ENCODE measurements at places on chromosomes 5 and 9.

DNA sequence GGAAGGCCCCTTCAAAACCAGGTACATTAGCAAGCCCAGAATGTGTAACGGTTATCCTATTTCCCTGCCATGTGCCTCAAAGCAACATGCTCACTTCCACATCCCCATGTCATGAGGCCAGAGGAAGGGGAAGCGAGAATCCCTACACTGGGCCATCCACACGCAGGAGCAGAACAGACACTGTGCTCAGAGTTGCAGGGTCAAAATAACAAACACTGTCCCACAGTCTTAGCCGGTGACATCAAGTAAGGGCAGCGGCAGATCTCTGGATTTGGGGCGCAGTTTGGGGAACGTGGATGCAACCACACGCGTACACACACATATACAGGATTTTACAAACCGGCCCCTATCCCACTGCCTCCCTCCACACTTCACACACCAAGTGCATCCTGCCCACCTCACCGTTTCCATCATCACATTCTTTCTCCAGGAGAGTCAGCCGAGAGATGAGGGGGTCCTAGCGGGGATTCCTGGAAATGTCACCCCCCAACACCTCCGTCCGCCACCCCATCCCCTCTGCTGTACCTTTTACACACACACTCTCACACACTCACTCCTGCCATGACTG, 776 bp downstream of the APBA1 start:
- DNase-seq = no peak

- no peak for DNase-seq
Observed at GRCh38 chr9:116394894-116395698, 241.5 kb downstream of the PAPPA start.

DNA sequence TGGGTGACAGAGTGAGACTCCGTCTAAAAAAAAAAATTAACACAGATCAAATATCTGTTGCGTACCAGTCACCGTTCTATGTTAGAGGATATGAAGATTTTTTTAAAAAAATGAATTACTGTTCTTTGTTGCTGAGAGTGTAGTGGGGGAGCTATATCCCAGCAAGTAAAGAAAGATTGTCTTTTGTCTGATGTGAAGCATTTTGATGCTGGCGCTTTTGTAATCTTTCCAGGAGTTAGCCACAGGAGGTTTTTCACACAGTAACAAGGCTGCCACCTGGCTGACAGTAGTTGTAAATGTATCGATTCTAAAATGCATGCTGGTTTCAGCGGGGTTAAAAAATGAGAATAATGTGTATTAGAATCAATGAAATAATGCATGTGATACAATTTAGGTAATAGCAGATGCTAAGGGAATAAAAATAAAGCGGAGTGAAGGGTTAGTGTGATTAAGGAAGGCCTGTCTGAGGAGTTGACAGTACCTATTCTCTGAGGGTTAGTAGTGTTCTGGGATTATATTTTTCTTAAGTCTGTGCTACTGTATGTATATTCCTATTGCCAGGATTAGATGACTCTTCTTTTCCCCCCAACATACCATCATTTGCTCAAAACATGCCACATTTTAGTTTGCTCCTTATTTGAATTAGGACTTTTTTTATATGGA, 3.4 kb downstream of the LMNB1 start:
- peak; percentile 50 for DNase-seq

DNA sequence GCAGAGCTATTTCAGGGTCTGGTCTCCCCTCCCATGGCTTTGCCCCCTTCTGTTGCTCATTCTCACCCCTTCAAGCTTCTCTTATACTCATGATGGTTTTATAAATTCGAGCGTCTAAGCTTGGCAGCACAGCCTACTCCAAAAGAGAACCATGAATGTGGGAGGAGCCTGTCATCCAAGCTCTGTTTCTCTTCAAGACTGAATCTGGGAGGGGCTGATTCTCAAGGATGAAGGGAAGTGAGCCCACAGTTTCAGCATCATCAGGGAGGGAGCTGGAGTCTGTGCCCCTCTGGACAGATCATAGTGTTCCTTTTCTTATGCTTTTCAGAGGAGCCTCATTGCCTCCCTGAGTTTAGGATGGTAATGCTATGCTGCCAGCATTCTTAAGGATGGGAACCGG, 168.6 kb downstream of the CFAP90 start:
- no peak for DNase-seq

GRCh38 chr5:102483736-102484135, 15.1 kb downstream of the SLCO6A1 start:
- DNase-seq = no peak

- DNase-seq = no peak
Observed at GRCh38 chr5:9439531-9440292, 106.2 kb downstream of the SEMA5A start.

DNA sequence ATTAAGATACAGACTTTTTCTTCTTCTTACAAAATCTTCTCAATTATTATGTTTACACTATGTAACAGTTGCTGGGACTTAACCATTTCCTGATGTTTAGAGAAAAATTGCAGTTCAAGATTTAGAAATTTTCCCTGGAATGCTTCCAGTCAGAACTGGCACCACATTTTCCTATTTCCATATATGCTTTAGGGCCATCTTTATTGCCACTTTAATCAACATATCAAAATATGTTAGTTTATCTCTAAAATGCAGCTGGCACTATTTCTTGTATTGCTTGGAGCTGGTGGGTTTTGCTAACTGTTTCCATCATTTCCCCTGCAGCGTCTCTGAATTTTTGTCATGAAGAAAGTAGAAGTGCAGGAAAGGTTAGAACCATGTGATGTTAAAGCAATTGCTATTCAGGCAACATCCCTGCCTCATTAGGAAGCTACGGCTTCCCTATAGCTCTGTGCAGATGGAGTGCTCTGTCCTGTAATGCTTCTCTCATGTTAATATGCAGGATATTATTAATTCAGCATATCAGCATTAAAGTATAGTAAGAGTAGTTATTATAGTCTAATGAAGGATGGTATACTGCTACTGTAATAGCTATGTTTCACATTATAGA, 269.1 kb downstream of the MTRR start:
- DNase-seq = no peak

DNA sequence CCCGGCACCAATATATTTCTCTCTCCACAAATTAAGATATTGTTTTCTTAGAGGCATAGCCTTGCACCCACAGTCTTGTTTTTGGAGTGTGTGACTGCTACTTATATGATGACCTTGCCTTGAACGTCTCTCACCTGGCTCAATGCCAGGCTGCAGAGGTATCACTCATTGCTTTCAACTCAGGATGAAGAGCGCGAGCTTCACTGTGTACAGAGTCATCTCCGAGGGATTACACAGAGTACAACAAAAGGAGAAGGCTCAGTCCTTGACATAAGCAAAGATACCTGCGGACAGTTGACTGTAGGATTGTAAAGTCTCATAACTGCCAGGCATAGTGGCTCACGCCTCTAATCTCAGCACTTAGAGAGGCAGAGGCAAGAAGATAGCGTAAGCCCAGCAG, 53.8 kb downstream of the CD180 start:
- DNase-seq = no peak

- DNase-seq = no peak
Observed at GRCh38 chr5:137071526-137071925, 427.6 kb downstream of the SPOCK1 start.

- no peak for DNase-seq
Observed at GRCh38 chr9:71986900-71987299, 73.5 kb downstream of the C9orf57 start.

DNA sequence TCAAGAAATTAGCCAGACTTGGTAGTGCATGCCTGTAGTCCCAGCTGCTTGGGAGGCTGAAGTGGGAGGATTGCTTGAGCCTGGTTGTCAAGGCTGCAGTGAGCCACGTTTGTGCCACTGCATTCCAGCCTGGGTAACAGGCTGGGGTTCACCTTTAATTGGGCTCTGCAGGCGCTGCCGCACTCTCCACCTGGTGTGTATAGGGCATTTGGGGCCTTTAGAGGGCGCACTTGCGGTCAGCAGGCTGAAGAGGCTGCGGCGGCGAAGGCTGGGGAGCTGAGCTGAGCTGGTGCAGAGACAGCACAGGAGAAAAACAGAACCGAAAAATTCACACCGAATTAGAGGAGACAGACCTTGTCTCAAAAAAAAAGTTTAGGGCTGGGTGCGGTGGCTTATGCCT, 31.2 kb downstream of the CDK7 start:
- DNase-seq = peak; percentile 11

DNA sequence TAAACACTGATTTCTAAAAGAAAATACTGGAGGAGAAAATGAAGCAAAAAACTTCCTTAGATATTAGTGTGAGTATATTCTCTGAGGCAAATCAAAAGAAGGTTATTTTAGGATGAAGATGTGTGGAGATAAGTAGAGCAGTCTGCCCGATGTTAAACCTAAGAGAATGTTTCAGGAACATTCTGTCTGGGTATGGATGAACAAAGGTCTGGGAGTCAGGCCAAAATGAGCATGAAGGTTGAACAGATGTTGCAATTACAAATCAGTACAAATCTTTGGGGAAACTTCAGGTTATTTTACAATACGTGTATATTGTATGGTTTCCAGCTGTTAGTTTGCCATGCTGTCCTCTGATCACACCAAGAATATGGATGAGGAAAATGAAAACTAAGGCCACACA, 14.4 kb upstream of the CEP78 start:
- no peak for DNase-seq

GRCh38 chr9:95074632-95075031, 242.9 kb downstream of the FANCC start:
- no peak for DNase-seq

DNA sequence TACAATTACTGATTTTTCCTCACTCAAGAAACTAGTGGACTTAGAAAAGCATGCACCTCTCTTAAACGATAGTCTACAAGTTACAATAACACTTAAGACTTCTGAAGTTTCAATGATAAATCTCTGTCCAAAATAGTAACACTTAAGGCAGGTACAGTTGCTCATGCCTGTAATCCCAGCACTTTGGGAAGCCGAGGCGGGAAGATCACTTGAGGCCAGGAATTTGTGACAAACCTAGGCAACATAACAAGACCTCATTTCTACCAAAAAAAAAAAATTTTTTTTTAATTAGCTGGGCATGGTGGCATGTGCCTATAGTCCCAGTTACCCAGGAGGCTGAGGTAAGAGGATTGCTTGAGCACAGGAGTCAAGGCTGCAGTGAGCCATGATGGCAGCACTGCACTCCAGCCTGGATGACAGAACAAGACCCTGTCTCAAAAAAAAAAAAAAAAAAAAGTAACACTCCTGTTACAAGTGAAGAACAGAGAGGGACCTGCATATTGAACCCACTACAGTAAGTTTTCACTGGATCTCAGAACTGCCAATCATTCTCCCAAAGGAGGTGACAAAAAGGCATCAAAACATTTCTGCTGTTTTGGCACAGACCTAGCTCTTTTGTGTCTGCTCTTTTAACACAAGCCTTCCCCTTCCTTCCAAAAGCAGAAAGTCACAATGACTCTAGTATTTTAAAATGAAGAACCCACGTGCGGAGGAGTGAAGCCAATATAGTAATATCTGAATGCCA, 3.5 kb downstream of the ABITRAM start:
- no peak for DNase-seq

DNA sequence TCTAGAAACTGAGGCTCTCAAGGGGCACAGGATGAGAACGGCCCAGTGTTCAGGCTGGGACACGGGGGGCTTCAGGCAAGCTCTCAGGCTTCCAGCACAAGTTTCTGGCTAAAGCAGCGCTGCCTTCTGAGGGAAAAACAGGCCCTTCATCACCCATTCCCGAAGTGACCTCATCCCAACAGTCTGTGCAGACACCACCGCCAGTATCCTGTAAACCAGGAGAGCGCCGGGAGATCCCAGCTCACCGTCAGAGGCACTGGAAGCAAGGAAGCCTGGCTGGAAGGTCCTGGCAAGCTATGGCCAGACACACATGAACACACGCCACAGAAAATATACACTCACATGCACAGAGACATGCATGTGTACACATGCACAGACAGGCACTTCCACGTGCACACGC, 8.8 kb downstream of the SLC12A7 start:
- DNase-seq = no peak

DNA sequence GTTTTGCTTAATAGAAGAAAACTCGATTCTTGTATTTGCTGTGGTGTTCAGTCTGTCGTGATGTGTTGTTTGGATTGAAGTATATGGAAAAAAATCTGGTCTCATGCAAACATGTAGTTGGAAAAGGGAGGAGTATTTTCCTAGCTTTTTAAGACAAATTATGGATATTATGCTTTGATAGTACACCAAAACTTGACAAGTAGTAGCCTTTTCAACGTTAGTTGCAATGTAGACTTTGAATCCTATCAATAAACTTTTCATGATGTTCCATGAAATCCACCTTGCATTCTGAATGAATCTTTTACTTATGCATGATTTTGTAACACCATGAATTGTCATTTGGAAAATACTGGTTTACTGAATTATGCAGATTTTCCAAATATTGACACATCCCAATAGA, 64.2 kb downstream of the LHX2 start:
- no peak for DNase-seq

- DNase-seq = peak; percentile 69
Observed at GRCh38 chr5:56350597-56351170, 117.6 kb upstream of the ANKRD55 start.

- DNase-seq = no peak
Observed at GRCh38 chr9:91771027-91771426, 179.0 kb downstream of the ROR2 start.

GRCh38 chr9:135046739-135047350, 40.6 kb upstream of the OLFM1 start:
- no peak for DNase-seq

DNA sequence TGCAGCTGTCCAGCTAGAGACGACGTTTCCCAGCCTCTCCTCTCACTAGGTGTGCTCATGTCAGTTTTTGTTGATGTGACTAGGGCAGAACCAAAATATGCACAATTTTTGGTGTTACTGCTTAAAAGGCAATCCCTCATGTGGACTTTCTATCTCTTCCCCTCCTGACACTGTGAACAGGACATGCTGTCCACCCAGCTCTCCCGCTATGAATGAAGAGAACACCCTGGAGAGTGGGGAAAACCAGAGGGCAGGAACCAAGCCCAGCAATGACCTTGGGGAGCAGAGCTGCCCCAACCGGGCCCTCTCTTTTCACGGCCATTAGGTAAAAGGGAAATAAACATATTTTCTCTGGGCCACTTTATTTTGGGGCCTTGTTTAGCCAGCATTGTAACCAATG, 46.7 kb upstream of the TBC1D2 start:
- no peak for DNase-seq

GRCh38 chr9:129176701-129177442, 1.2 kb downstream of the IER5L start:
- DNase-seq = no peak

DNA sequence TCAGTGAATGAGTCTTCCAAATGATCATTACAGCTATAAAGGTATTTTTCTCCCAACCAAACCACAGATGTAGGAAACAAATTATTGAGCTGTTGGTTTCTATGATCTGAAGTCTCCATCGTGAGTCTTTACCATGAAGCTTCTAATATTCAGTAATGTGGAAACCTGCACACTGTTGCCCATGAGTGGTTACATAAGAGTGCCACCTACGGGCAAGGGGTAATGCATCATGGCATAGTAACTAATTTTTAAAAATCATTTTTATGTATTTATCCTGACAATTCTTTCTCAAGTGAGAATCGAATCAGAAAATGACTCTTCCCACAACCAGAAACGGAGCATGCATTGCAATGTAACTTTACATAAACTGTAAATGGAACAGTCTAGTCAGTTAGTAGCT, 282.5 kb upstream of the SMARCA2 start:
- no peak for DNase-seq
